ENCODE measurements at places on chromosomes 13 and 19. TPM values are rescaled to one million over a fixed set of nuclear protein-coding genes. Genes with fewer than 3 reads are reported as not detected.

Gene COL5A3
- 5.8 TPM for total RNA-seq

Gene KLK10
- total RNA-seq: 0.27 TPM

Gene DNAAF3
- total RNA-seq: 4.5 TPM

Gene KIR3DL2
- not detected for total RNA-seq

Gene VAV1
- 6.3 TPM for total RNA-seq

Gene ATP4A
- total RNA-seq: not detected

All from A549 treated with CORT108297 at 1 μM for 4 hours (cell line).